NCI-H345 (cell line): ENCODE measurements at places on chromosomes 13 and 19.
A peak's percentile ranks its signal among the peaks of the same experiment; 100 is the strongest.

- no peak for DNase-seq
Observed at GRCh38 chr13:33251131-33251661, 34.4 kb downstream of the STARD13 start.

DNA sequence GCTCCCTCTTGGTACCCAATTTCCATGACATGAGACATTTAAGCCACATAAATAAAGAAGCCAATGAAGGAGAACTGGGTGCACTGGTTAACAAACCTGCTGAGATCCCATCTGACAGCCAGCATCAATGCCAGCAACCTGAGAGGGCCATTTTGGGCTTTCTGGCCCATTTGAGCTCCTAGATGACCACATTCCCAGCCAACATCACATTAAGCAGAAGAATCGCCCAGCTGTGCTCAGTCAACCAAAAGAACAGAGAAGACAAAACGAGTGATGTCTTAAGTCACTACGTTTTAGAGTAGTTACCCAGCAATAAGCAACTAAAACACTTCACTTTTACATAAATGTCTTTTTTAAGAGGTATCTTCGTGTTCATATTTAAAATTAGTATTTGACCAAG, 21.9 kb downstream of the LCP1 start:
- no peak for DNase-seq

- DNase-seq, result no peak
Observed at GRCh38 chr13:99661791-99662190, 160.5 kb downstream of the TM9SF2 start.

DNA sequence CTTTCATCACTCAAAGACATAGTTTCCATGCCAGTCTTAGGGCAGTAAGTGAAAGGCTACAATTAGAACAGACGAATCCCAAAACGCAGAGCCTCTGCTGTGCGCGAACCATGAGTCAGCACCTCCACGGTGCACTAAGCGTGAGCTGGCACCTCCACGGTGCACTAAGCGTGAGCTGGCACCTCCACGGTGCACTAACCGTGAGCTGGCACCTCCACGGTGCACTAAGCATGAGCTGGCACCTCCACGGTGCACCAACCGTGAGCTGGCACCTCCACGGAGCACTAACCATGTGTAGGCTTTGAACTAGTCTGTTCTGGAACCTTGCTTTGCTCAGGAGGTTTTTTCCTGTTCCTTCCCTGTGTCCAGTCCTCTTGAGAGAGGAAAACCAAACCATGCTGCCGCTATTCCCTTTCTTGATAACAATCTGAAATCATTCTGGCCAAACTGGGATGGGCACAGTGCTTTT, 120.6 kb downstream of the IRS2 start:
- DNase-seq, result no peak

DNA sequence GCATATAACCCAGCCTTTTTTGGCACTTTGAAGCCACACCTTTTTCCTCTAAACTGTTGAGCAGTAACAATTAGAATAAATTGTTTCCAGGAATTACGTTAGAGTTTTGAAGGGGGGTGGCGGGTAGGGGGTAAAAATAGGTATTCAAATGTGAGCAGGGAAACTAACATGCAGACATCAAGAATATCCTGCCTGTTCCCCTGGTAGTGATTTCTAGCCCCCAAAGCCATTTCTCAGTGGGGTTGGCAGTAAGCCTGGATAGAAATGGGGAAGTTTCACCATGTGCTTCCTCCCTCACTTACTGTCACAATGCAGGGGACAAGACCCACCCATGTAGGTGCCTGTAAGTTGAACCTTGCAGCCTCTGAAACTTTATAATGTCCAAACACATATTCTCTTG, 3.8 kb downstream of the DOCK9 start:
- DNase-seq, result no peak

- DNase-seq, result no peak
Observed at GRCh38 chr19:48461982-48462655, 6.7 kb downstream of the KCNJ14 start.

- no peak for DNase-seq
Observed at GRCh38 chr13:90889906-90890834, 457.3 kb upstream of the MIR17HG start.

- no peak for DNase-seq
Observed at GRCh38 chr13:26012995-26013394, 38.8 kb downstream of the SHISA2 start.

DNA sequence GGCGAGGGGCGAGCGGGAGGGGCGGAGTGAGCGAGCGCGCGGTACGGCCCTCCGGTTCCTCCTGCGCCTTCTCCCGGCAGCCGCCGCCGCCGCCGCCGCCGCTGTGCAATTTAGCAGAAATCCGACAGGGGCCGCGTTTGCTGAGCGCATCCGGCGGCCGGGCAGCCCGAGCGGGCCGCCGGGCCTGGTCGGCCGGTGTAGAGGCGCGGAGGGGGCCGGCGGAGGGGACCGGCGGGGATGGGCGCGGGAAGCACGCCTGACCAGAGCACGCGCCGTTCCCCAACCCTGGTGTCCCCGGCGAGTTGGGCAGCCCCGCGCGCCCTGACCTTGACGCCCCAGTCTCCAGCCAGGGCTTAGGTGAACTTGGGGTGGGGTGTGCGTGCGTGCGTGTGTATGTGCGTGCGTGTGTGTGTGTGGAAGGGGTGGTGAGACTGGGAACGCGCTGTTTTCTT, 144.5 kb upstream of the ZNF536 start:
- DNase-seq, result no peak

- DNase-seq, result no peak
Observed at GRCh38 chr19:40519352-40520322, 52.8 kb downstream of the SPTBN4 start.

DNA sequence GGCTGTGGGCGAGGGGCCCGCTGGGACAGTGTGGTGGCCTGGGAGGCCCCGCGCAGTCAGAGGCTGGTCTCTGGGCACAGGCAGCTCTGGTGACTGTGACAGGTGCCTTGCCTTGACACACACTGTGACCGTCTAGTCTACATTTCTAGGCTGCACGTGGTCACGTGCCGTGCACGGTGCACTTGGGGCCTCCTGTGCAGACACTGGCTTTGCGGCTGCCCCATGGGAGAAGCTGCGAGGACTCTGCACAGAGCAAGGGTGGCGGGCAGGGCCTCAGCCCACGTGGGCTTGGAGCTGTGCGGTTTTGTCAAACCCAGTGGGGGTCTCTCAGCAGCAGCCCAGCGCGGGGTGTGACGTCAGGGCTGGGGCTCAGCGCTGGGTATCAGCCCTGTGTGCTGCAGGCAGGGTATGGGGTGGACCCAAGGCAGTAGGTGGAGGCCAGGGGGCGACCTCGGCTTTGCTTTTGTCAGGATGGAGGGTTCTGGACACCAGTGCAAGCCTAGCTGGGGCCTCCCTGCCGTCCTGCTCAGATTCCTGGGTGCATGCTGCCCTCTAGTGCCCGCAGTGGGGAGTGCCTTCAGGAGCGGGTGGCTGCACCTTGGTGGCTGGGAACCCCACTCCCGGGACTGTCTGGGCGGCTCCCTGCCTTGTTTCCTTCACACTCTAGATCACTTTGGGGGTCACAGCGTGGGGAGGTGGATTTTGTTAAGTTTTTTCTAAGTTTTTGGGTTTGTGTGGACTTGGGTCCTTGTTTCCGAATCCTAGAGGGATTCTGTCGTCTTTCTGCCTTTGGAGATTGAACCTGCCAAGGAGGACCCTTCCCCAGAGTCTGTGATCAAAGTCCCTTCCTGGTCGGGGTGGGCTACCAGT, 62.6 kb downstream of the KDM4B start:
- peak; percentile 70 for DNase-seq

DNA sequence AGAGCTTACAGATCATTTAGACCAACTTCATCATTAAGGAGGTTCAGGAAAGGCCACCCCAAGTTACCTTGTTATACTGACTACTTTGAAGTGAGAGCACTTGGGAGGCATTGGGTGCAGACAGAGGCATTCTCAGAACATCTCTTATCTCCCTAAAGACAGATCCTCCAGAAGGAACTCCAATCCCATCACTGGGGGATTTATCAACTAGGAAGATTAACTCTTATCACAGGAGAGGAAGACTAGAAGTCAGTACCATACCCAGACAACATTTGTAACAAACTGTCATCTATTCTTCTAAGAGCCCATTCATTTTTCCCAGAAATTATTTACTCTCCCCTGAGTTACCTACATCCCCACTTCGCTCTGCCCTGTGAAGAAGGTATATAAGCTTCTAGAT, 5.8 kb upstream of the RFXAP start:
- DNase-seq, result no peak

DNA sequence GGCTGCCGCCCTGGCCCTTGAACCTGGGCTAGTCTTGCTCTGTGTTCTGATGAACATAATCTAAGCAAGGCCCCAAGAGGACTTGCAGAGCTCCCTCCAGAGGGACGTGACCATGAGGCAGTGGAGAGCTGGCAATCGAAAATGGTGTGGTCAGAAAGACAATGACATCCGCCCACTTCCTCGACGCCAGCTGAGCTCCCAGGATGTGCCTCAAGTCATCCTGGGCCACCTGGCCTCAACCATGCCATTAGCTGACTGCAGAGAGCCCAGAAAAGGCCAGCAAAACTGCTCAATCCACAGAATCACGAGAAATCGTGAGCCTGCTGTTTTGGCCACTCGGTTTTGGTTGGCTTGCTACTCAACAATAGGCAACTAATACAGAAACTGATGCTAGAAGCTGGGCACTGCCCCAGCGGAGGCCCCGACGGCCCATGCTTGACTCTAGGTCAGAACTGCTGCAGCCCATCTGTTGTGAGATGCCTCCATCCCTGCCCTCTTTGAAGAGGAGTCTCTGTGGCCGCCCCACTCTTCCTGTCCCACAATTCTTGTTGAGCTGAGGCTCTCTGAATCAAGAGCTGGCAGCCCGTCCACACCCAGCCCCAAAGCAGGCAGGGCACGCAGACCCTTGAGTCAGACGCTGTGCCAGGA, 53.3 kb downstream of the STK24 start:
- no peak for DNase-seq

- no peak for DNase-seq
Observed at GRCh38 chr13:93235258-93236015, 8.8 kb downstream of the GPC6 start.

DNA sequence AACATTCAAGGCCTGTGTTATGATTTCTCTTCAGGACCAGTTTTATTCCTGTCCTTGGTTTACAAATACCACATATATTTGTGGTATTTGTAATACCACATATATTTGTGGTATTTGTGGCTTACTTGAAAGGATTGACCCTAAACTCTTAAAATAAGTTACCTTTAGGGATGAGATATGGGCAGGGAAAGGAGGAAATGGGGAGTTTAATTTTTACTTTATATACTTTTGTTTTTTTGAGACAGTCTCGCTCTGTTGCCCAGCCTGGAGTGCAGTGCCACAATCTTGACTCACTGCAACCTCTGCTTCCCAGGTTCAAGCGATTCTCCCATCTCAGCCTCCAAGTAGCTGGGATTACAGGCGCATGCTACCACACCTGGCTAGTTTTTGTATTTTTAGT, 2.3 kb upstream of the TGDS start:
- no peak for DNase-seq

DNA sequence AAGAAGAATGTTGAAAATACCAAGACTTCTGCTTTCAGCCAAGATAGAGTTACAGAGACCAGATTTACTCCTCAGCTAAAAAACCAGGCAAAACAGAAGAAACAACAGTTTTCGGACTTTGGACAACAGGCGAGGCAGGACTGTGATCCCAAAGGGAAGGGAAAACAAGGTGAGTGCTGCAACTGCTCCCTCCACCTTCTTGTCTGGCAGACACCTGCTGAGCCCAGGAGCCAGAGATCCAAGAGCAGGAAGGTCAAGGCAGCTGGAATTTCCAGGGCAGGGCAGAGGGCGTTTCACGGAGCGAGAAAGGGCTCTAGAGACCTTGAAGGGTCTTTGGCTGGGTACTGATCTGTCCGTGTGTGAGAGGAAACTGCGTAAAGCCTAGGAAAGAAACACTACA, 32.9 kb upstream of the SLC7A9 start:
- DNase-seq, result no peak

- no peak for DNase-seq
Observed at GRCh38 chr13:50726164-50726563, 117.3 kb downstream of the DLEU7 start.

GRCh38 chr13:35552172-35552844, 75.8 kb upstream of the MAB21L1 start:
- DNase-seq, result no peak

DNA sequence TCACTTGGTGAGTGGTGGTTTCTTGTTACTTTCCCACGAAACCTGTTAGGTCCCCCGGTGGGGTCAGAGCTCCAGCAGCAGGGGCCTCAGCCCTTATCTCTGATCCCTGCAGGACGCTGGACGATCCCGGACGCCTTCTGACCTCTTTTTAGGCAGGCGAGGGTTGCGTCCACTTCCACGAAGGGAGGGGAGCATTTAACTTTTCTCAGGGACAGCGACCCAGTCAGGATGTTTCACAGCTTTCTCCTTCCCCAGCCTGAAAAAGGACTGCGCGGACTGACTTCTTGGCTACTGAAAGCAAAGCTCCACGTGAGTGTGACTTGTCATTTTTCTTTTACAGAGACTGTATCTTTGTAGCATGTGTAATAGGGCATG, 692 bp downstream of the ZNF234 start:
- no peak for DNase-seq

GRCh38 chr19:15471639-15472101, 7.3 kb upstream of the RASAL3 start:
- DNase-seq, result no peak

- DNase-seq, result no peak
Observed at GRCh38 chr19:49767381-49767780, 580 bp downstream of the AP2A1 start.

DNA sequence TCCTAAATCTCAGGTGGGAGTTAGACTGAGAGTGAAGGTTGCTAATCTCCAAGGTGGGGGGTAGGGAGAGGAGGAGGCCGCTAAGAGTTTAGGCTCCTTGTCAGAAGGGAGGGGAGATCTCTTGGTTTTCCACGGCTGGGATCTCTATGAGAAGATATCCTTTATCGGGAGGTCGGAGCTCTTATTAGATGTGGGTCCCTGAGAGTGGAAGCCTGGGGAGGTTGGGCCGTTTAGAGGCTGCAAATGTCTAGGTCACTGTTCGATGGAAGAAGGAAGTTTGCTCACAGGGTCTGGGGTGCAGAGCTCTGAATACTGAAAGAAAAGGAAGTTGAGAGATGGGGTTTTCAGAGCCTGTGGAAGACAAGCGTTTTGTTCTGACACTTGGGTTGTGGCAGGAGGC, 3.8 kb downstream of the MYADM start:
- no peak for DNase-seq

DNA sequence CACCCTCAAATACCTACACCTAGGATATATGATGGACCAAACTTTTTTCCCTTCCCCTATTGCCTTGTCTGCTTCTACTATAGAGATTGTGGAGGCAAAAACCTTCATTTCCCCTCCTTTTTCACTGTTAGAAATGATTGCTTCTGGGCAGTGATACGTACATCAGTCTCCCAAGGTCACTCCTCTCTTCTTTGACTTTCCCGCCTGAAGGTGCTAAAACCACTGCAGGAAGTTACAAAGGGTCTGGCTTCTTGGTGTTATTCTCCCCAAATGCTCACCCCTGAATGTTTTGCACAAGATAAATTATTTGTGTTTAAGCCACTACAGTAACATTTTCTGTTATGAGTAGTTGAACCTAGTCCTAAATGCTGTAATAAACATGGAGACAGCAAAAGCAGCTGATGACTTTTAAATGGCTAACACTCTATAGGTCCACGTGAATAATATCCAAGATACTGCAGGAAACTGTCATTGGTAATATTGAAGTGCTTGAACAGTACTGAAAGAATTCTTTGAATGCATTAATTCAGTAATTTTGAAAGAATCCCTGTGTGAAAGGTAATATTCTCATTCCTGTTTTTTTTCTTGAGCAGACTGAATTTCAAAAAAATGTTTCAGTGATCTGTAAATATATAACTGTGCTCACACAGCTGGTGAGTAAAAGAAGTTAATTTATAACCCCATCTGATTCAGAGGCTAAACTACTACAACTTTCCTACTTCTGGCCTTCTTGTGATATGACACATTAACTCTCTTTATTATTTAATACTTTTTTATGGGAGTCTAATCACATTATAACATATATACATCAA, 865.1 kb downstream of the EFNB2 start:
- no peak for DNase-seq

- no peak for DNase-seq
Observed at GRCh38 chr13:93502987-93503615, 276.5 kb downstream of the GPC6 start.
